ENCODE measurements at places on chromosomes 13 and 19.
A peak's percentile ranks its signal among the peaks of the same experiment; 100 is the strongest.

DNA sequence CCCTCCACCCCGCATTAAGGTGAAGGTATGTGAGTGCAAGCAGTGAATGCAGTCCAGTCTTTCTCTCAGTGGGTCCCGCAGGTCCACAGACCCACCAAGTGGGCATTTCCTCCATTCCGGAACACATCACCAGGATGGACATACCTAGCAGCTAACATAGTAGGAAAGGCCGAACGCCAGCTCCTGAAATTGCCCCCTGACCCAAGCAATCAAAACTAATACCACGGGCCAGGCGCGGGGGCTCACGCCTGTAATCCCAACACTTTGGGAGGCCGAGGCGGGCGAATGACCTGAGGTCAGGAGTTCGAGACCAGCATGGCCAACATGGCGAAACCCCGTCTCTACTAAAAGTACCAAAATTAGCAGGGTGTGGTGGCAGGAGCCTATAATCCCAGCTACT is 71.7 kb upstream of the VSTM2B start:
- no peak for DNase-seq

GRCh38 chr19:19209372-19209771 is 2.4 kb upstream of the NCAN start:
- DNase-seq: no peak

DNA sequence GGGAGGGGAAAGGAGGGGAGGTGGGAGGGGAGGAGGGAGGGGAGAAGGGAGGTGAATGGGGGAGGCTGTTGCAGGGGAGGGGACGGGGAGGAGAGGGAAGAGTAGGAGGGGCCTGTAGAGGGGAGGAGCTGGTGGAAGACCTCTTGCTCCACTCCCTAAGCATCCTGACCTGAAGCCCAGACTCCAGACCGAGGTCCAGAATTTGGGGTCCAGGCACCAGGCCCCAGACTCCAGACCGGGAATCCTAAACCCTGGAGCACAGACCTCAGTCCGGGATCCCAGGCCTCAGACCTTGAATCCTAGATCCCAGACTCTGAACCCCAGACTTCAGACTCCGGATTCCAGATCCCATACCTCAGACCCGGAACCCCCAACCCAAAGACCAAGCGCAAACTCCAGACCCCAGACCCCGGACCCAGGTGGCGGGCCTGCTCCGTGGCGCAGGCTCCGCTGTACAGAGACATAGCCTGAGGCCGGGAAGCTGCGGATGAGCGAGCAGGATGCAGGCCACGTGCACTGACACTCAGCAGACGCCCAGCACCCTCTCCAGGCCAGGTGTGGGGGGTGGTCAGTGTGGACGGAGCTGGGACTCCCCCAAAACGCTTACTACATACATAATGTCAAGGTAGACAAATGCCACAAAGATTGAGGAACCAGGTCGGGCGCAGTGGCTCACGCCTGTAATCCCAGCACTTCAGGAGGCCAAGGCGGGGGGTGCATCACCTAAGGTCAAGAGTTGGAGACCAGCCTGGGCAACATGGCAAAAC is 710 bp upstream of the BTBD2 start:
- peak; percentile 67 for DNase-seq

DNA sequence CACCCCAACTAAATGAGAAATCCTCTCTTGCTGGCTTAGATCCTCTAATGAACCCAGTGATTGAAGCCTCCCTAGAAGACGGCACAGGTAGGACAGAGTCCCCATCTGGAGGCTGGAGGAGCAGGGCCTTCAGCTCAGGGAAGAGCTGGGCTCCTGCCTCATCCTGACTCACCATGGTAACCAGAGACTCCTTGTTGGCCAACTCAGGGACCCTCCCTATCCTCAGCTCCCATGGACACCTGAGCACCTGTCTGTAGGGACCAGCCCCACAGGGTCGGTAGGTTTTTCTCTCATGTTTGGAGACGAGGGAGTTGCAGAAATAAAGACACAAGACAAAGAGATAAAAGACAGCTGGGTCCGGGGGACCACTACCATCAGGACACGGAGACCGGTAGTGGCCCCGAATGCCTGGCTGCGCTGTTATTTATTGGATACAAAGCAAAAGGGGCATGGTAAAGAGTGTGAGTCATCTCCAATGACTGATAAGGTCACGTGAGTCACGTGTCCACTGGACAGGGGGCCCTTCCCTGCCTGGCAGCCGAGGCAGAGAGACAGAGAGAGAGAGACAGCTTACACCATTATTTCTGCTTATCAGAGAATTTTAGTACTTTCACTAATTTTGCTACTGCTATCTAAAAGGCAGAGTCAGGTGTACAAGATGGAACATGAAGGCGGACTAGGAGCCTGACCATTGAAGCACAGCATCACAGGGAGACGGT is 26.6 kb downstream of the SIGLEC7 start:
- DNase-seq: no peak

DNA sequence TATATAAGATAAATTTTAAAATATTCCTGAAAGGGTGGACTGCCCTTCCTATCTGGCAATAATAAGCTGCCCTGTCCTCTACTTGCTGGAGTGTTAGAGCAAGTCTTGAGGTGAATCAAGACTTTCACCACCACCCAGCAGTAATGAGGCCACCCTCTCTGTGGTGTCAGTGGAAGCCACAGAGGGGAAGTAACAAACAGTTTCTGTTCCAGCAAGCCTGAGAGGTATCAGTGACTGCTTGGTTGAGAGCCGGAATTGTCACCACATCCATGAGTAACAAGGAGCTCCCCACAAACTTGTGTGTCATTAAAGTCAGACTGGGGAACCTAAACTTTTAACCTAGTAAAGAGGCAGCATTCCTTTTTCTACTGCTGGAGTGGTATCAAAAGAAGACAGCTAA is 532.7 kb upstream of the SPRY2 start:
- DNase-seq: no peak

GRCh38 chr19:40607311-40608239 is 6.4 kb downstream of the LTBP4 start:
- peak; percentile 67 for DNase-seq

- no peak for DNase-seq
These were observed 6.6 kb downstream of the SHKBP1 start for GRCh38 chr19:40583283-40583682.

DNA sequence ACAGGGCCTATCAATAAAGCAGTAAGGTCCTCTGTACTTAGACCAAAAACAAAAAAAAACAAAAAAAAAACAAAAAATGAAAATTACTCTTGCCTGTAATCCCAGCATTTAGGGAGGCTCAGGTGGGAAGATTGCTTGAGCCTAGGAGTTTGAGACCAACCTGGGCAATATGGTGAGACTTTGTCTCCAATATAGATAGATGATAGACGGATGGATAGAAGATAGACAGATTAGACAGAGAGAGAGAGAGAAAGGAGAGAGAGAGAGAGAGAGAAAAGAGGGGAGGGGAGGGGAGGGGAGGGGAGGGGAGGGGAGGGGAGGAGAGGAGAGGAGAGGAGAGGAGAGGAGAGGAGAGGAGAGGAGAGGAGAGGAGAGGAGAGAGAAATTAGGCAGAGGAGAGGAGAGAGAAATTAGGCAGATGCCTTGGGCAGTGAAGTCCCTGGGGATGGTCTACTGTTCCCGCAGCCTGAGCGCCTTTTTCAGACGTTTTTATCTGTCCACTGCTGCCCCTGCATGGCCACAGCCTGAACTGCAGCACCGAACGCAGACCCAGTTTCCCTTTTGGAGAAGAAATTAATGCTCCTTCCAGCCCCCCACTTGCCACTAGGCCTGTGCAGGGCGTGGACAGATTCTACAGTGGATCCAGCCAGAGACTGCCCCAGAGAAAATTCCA is 9.8 kb upstream of the ZNF627 start:
- peak; percentile 85 for DNase-seq

GRCh38 chr19:45771311-45771933 is 2.4 kb upstream of the SIX5 start:
- DNase-seq: peak; percentile 62

- DNase-seq: no peak
These were observed 9.7 kb downstream of the DEDD2 start for GRCh38 chr19:42207767-42208271.

DNA sequence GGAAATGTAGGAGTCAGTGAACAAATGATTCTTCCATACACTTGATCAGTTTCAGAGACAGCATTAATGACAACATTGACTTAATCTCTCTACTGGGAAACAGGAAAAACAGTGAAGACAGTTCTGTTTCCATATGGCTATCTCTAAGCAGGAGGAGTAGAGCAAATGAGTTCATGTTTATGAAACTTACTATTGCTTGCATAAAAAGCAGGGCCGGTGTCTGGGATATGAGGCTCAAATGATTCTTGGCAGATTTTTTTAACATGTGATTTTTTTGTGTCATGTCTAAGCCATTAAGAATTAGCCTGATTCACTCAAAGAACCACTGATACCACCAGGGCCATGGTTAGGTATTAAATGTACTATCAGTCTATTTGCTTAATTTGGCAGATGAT is 141.9 kb downstream of the SLC7A1 start:
- DNase-seq: no peak

Data from GM23338 (cell line).